ENCODE measurements at places on chromosomes 1 and 21.

DNA sequence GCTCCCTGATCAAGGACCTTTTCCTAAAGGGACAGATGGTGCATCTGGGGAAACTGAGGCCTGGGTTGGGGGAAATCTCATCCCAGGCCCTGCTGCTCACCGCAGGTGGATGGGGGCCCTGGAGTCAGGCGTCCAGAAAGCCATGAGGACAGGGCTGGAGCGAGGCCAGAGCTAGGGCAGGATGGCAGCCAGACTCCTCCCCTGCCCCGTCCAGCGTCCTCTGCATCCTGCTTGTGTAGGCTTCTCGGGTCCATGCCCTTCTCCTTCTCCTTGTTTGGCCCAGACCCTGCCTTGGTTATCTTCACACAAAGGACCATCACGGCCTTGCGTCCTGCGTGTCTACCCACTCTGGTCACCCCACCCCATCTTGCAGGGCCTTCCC, 43.0 kb downstream of the TRIM11 start:
- H3K36me3 ChIP-seq: no peaks in the 10 kb centered on the region
- DNase-seq: no peak
- H3K27me3 ChIP-seq: no peaks in the 10 kb centered on the region

DNA sequence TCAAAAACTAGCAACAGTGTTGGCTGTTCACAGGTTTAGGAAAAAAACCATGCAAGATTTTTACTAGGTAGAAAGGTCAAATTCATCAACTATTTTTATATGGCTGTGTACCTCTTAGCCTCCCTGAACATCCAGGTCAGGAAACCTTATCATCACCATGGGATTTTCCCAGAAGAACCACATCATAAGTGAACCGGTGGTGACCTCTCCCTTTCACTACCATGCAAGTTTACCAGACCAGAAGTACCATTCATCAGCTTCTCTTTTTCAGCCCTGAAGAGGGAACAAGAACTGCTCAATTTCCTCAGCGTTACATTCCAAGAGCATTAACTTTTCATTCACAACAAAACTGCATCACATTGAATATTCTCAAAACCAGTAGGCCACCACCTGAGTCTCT, 5.9 kb downstream of the SSBP3 start:
- H3K4me1 ChIP-seq: peaks cover 74% of the 10 kb centered on the region
- peaks cover 51% of the 10 kb centered on the region for H3K36me3 ChIP-seq
- H3K27ac ChIP-seq: peak overlapping the region; percentile 79
- peak overlapping the region; percentile 54 for H3K4me3 ChIP-seq

DNA sequence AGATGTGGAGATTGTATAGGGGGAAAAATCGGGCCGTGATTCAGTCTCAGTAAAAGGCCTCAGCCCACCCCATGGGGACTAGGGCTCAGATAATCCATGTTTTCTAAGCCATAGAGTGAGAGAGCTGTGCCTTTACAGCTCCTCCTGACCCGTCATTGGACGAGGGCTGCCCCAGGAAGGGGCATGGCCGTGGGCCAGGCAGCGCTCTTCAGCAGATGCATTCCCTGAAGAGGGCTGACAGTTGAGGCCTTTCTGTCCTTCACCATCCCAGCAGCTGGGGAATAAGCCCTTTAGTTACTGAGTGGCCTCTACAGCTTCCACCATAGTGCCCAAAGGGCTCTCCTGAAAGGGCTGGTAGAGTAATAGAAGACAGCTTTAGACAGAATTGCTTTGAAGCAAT, 57.2 kb downstream of the ST3GAL3 start:
- no peak for DNase-seq
- H3K4me3 ChIP-seq: no peak overlapping the region
- peaks cover 5% of the 10 kb centered on the region for H3K4me1 ChIP-seq
- H3K27ac ChIP-seq: no peak overlapping the region
- H3K36me3 ChIP-seq: no peaks in the 10 kb centered on the region

DNA sequence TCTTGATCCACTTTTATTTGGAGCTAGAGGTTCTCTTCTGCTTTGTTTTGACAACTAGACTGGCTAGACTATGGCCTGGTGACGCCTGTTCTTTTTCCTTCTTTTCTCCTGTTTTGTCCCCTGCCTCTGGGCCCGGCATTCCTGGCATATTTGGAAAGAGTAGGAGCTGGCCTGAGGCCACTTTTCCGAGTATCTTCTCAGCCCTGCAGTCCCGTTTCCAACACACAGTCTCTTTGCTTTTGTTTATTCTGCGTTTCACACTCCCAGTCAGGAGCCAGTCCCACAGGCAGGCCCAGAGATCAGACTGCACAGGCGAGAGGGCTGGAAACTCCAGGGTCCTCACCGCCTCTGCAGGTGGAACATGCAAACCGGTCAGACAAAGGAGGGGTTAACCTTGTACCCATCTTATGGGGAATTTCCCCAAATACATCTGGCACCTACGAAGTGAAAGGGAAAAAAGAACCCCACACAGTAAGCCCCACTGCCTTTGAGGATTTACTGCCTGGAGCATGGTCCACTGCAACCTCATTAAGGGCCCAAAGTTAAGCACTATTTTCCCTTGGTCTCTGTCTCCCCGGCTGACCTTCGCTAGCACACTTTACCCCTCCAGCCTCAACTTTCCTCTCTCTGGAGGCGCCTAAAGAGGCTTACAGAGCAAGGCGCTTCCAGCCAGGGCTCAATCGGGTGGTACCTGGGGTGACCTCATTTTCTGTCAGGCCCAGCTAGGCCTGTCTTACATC, 141.1 kb downstream of the TOMM20 start:
- H3K4me1 ChIP-seq: peaks cover 47% of the 10 kb centered on the region
- H3K36me3 ChIP-seq: peaks cover 16% of the 10 kb centered on the region
- peak overlapping the region; percentile 56 for H3K4me3 ChIP-seq
- H3K27ac ChIP-seq: peak overlapping the region; percentile 77
- no peaks in the 10 kb centered on the region for H3K27me3 ChIP-seq

- peaks cover 2% of the 10 kb centered on the region for H3K36me3 ChIP-seq
- H3K4me3 ChIP-seq: no peak overlapping the region
- DNase-seq: no peak
- H3K27ac ChIP-seq: no peak overlapping the region
- H3K4me1 ChIP-seq: peaks cover 4% of the 10 kb centered on the region
- H3K27me3 ChIP-seq: peaks cover 10% of the 10 kb centered on the region
These were observed 63.2 kb downstream of the MPZL1 start for GRCh38 chr1:167784876-167785550.

All from natural killer cell treated with Interleukin-12 subunit alpha and Interleukin-12 subunit beta and Interleukin-15 and Interleukin-18, amount 100 ng/mL, for 72 hours (primary cell).